ENCODE measurements at places on chromosomes 1 and 21. TPM values are rescaled to one million over a fixed set of nuclear protein-coding genes. Genes with fewer than 3 reads are reported as not detected.

The OPRD1 gene
- 0.10 TPM for total RNA-seq

The DENND1B gene
- total RNA-seq = 14.8 TPM

The PATJ gene
- 8.9 TPM for total RNA-seq

The DOP1B gene
- 17.1 TPM for total RNA-seq

The WARS2 gene
- total RNA-seq = 12.4 TPM

The TNNT2 gene
- total RNA-seq = 20.3 TPM

The PLPP3 gene
- 20.5 TPM for total RNA-seq

The CCDC181 gene
- total RNA-seq = 0.90 TPM

The MFN2 gene
- total RNA-seq = 68.8 TPM

Measured in chondrocyte (in vitro differentiated cells).